ENCODE measurements at places on chromosomes 3 and 15.
A peak's percentile ranks its signal among the peaks of the same experiment; 100 is the strongest.

DNA sequence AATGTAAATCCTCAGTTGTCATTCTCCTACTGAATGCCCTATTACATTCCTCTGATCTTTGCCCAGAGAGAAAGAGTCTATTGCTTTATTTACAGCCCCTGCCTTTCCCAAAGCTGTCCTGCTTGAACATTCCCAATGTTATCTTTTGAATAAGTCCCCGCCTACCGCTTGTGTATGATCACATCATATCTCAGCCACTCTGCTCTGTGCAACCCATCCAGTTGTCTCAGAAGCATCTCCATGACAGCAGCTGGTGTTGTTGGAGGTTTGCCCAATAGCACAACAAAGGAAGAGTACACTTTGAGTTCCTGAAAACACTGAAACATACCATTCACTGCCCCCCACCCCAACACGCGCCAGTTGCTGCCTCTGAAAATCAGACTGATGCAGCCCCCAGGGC lies 22.0 kb upstream of the FAM3D start:
- no peak overlapping the region for H3K27ac ChIP-seq
- no peaks in the 10 kb centered on the region for H3K36me3 ChIP-seq
- H3K4me1 ChIP-seq: no peaks in the 10 kb centered on the region
- H3K27me3 ChIP-seq: no peaks in the 10 kb centered on the region
- no peak overlapping the region for H3K4me3 ChIP-seq

DNA sequence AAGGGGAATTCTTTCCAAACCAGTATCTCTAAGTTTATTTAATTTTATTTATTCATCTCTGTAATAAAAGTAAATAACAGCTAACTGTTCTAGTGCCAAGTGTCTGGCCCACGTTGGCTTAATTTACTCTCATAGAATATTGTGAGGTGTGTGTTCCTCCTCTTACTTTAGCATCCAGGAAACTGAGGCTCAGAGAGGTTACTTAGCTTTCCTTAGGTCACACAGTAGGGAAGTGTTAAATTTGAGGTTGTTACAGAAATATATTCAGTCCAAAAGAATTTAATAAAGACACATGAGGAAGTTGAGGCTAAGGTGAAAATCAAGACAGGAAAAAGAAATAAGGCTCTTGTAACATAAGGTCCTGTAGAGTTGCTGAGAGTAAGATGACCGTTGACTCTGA lies 84.4 kb upstream of the MRPS22 start:
- H3K27me3 ChIP-seq: no peaks in the 10 kb centered on the region
- no peak overlapping the region for H3K27ac ChIP-seq
- H3K36me3 ChIP-seq: no peaks in the 10 kb centered on the region
- DNase-seq: no peak
- no peak overlapping the region for H3K4me3 ChIP-seq

DNA sequence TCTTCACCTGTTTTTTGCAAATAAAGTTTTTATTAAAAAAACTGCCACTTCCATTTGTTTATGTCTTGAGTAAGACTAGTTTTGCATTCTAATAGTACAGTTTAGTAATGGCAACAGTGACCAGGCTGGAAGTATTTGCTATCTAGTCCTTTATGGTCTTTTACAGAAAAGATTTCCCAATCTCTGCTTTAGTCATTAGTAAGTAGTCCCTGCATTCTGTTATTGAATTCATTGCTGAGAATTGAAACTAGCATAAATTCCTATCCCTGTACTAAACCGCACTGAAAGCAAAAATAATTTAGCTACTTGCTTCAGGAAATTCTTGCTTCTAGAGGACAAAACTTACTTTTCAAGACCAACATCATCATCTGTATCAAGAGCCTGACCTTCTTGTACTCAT lies 46.2 kb downstream of the CNTN6 start:
- H3K4me3 ChIP-seq: no peak overlapping the region
- no peaks in the 10 kb centered on the region for H3K27me3 ChIP-seq
- no peaks in the 10 kb centered on the region for H3K4me1 ChIP-seq
- no peak overlapping the region for H3K27ac ChIP-seq
- H3K36me3 ChIP-seq: no peaks in the 10 kb centered on the region

GRCh38 chr15:49301562-49301961 lies 121.5 kb upstream of the FGF7 start:
- DNase-seq: no peak
- H3K36me3 ChIP-seq: no peaks in the 10 kb centered on the region
- H3K27ac ChIP-seq: no peak overlapping the region
- H3K27me3 ChIP-seq: no peaks in the 10 kb centered on the region

DNA sequence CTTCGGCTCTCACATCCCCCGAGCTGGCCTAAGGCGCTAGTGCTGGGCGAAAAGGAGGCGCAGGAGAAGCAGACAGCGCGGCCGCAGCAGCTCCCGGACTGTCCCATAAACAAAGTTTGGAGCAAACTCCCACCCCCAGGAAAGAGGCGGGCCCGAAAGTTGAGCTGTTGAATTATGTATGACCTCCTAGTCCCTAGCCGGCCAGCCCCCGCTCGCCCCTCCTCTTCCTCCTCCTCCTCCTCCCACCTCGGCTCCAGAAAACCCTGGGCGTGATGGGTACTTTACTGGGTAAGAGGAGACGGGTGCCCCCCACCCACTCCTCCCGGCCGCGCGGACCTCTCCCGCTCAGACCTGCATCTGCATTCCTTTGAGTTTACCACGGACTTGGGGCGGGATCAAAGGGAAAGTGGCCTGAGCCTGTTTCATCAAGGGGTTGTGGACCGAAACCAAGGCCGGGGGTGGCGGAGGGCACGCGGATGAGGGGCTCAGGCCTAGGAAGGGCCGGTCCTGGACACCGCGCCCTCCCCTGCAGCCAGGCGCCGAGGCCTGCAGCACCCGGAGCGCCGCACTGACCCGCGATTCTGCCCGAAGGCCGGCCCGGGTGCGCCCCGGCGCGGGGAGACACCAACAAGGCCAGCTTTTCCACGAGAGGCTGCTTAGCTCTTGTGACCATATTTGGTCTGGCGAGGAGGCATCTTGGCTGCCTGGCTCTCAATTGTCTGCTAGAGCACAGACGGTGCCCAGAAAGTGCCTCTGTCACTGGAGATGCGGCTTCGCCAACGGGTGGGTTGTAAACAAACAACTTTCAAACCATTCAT lies at the start of gene WWTR1:
Gene WWTR1 (minus strand): TSS at position 100 of the 818 bp plus-strand sequence. CDS start 719 bp downstream, outside the sequence.
- H3K27ac ChIP-seq: peak within 1 kb of the TSS; percentile 91
- peaks cover 13% of the 10 kb centered on the region for H3K36me3 ChIP-seq
- peaks cover 45% of the 10 kb centered on the region for H3K4me1 ChIP-seq
- no peaks in the 10 kb centered on the region for H3K27me3 ChIP-seq
- peak within 1 kb of the TSS; percentile 87 for H3K4me3 ChIP-seq

DNA sequence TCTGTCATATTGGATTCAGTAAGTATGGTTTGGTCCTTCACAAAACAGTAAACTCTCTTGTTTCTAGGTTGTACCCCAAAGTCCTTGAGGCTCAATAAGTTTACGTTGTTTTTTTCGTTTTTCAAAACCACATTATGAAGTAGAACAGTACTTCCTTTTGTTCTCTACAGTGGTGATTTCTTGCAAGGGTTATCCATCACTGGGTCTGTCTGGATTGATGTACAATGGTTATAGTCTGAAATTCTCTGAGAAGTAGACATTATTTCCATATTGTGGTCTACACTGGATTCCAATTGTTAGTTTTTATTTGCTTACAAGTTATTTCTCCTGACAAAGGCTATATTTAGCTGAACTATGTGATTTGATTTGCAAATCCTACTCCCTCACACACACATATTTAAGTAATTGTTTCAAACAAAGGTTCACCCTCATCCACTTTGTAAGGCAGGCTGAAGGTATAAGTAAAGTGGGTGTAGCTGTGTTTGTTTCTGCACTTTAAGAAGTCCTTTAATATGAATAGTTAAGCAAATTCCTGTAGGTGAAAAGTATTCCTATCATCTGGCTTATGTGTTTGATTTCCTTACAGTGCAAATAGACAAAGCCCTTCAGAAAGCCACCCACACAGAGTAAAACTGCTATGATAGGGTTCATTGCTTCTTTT lies 64.2 kb upstream of the MME start:
- no peak for DNase-seq
- no peaks in the 10 kb centered on the region for H3K27me3 ChIP-seq
- H3K4me1 ChIP-seq: no peaks in the 10 kb centered on the region
- no peak overlapping the region for H3K27ac ChIP-seq
- H3K36me3 ChIP-seq: no peaks in the 10 kb centered on the region

DNA sequence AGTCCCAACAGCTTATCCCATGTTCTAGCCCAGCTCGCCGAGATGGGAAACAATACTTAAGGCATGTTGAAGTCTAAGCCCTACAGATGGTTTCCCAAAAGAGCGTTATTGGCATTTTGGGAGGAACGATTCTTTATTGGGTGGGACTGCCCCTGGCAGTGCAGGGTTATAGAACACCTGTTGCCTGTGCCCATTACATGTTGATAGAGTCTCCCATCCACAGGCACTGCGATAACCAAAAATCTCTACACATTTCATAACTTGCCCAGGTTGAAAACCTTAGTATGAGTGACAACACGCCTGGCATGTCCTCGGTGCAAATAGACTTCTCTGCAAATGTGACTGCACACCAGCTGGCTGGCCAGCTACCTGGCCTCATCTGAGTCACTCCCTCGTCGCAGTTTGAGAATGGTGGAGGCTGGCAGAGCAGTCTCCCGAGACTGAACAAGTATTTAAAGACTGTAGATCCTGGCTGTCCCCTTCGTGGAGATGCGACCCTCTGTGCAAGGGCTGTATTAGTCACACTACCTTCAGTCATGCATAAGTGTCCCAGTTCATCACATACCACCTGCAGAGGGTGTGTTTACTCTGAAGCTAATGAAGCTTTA lies 18.7 kb downstream of the ZNF80 start:
- no peak for DNase-seq
- H3K4me3 ChIP-seq: no peak overlapping the region
- no peaks in the 10 kb centered on the region for H3K4me1 ChIP-seq

- no peak overlapping the region for H3K4me3 ChIP-seq
- no peak for DNase-seq
- no peaks in the 10 kb centered on the region for H3K4me1 ChIP-seq
- 0 out of 2 replicates have a peak, but pooled peaks cover 2% of the 10 kb centered on the region for H3K27me3 ChIP-seq
- H3K36me3 ChIP-seq: no peaks in the 10 kb centered on the region
Measured at GRCh38 chr3:44522494-44522933, 32.5 kb upstream of the ZKSCAN7 start.

- H3K4me3 ChIP-seq: no peak overlapping the region
- DNase-seq: no peak
- no peaks in the 10 kb centered on the region for H3K36me3 ChIP-seq
- H3K27me3 ChIP-seq: no peaks in the 10 kb centered on the region
Measured at GRCh38 chr15:36960947-36961227, 139.5 kb downstream of the MEIS2 start.

DNA sequence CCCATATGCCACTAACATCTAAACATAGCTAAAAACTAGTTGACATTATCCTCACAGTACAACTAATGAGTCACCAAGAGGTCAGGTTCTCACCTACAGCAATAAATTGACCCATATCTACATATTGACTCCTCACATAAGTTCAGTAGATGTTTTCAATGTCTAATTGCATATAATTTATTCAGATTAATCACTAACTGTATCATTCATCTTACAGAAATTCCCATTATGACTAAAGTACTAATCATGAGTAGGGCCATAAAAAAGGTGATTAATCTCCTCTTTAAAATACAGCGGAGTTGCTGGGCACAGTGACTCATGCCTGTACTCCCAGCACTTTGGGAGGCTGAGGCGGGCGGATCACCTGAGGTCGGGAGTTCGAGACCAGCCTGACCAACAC lies 82.4 kb upstream of the ST3GAL6 start:
- H3K27ac ChIP-seq: no peak overlapping the region
- no peaks in the 10 kb centered on the region for H3K4me1 ChIP-seq
- H3K27me3 ChIP-seq: no peaks in the 10 kb centered on the region
- no peaks in the 10 kb centered on the region for H3K36me3 ChIP-seq
- no peak overlapping the region for H3K4me3 ChIP-seq
- DNase-seq: no peak

DNA sequence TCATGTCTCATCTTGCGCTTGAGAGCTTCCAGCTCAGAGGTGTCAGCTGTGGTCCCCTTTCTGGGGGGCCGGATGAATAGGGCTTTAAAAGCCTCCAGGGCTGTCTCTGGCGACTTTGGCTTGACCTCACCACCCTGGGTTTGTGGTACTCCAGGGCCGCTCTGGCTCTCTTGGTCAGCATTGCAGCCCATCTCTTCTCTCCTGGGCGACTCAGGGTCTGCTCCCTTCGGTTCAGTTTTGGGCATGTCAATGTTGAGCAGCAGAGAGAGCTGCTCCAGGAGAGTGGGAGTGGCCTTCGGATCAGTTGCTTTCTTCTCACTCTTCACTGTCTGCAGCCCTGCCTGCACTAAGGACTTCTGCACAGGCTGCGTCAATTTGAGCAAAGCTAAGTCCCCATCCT lies 127.9 kb downstream of the FMN1 start:
- H3K4me1 ChIP-seq: peaks cover 9% of the 10 kb centered on the region
- DNase-seq: no peak
- H3K4me3 ChIP-seq: no peak overlapping the region
- no peaks in the 10 kb centered on the region for H3K36me3 ChIP-seq

GRCh38 chr15:79853492-79854328 lies 43.1 kb downstream of the MTHFS start:
- no peak overlapping the region for H3K27ac ChIP-seq
- no peak overlapping the region for H3K4me3 ChIP-seq
- DNase-seq: peak; percentile 84
- H3K27me3 ChIP-seq: no peaks in the 10 kb centered on the region
- H3K36me3 ChIP-seq: no peaks in the 10 kb centered on the region
- no peaks in the 10 kb centered on the region for H3K4me1 ChIP-seq

DNA sequence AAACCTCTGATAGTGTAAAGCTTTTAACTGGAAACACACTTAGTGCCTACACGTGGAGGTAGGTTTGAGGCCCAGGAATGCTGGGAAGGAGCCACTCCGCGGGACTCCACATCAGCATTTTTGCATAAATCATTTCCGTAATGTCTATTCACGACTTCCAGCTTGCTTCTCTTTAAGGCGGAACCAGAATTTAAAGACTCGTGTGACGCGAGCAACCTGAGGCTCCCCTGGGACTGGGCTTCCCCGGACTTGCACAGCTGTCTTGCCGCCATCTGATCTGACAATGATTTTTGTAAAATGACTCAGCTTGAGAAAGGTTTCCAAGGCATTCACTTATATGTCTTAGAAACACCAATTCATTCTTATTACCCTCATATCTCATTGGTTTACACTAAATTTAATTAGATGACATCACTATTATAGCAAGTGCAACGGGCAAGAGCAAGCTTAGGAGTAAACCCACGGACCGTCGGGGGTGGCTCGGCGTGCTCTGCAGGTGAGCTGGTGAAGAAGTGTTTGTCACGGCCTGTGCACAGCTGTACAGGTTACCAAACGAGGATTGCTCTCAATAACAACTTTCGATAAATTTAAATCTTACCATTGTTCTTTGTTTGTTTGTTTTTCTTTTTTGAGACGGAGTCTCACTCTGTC lies 95.2 kb downstream of the CHSY1 start:
- H3K27ac ChIP-seq: no peak overlapping the region
- H3K4me3 ChIP-seq: no peak overlapping the region
- peaks cover 4% of the 10 kb centered on the region for H3K4me1 ChIP-seq
- no peak for DNase-seq
- no peaks in the 10 kb centered on the region for H3K27me3 ChIP-seq

DNA sequence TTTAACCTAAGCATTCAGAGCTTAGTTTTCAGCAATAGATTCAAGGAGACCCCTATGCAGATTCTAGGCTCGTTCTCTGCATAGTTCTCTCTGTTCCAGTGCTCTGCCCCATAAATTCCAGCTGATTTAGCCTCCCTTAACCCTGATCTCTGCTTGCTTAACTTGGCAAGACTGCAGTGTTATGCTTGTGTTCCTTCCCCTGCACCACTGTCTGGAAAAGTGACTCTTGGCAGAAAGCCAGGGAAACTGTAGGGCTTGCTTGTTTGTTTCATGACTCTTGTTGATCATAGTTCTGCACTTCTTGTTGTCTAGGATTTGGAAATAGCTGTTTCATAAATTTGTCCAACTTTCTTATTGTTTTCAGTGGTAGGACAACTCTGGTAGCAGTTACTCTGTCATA lies 40.1 kb downstream of the ANAPC13 start:
- no peaks in the 10 kb centered on the region for H3K27me3 ChIP-seq
- peaks cover 3% of the 10 kb centered on the region for H3K4me1 ChIP-seq
- H3K4me3 ChIP-seq: no peak overlapping the region
- H3K36me3 ChIP-seq: no peaks in the 10 kb centered on the region
- DNase-seq: no peak
- no peak overlapping the region for H3K27ac ChIP-seq
